ENCODE measurements at places on chromosomes 11 and 22.

DNA sequence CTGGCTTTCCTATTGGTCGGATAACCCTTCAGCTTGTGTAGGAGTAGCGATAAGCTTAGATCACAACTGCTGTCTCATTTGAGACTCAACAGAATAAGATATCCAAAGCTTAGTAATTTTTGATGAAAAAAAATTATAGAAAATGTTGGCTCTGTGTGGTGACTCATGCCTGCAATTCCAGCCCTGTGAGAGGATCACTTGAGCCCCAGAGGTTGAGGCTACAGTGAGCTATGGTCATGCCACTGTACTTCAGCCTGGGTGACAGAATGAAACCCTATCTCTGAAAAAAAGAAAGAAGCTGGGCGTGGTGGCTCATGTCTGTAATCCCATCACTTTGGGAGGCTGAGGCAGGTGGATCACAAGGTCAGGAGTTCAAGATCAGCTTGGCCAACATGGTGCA is 55.6 kb upstream of the RRM1 start:
- DNase-seq: no peak

DNA sequence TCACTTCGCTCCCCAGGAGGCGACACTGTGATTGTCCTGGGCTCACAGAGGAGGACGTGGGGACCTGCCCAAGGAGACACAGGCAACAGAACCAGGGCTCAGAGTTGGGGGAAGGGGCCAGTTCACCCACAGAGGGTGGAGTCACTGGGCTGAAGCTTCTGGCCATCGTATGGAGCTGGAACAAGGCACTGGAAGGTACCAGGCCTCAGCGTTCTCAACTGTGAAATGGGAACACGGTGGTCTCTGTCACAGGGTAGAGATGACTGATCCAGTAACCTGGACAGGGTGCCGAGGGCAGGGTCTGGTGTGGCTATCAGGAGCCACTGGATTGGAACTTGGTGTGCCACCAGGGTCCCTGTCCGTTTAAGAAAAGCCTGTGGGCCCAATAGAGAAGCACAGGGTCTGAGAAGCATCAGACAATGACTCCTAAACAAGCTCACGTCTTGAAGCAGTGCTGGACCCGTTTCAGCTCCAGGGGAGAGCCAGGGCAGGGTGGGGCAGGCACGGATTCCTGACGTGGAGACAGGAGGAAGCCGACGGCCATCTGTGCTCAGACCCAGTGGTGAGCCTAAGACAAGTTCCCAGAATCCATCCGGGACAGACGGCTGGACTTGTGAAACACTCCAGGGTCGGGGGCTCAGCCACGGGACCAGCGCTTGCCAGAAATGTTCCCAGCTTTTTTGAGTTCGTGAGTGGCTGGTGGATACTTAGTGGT is 25.0 kb upstream of the KCNQ1OT1 start:
- no peak for DNase-seq

DNA sequence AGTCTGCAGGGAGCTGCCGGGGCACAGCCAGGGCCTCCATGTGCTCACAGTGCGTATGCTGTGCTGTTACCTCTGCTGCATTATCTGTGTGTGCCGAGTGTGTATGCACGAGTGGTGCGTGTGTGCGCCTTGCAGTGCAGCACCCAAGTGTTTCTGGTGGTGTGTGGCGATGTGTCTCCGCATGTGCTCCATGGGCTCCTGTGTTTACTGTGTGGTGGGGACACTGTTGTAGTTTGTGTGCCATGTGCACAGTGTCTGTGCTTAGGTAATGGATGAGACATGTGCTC is 31.4 kb downstream of the KCNC1 start:
- no peak for DNase-seq

GRCh38 chr11:23453522-23453921 is 593.2 kb upstream of the CCDC179 start:
- DNase-seq: no peak

DNA sequence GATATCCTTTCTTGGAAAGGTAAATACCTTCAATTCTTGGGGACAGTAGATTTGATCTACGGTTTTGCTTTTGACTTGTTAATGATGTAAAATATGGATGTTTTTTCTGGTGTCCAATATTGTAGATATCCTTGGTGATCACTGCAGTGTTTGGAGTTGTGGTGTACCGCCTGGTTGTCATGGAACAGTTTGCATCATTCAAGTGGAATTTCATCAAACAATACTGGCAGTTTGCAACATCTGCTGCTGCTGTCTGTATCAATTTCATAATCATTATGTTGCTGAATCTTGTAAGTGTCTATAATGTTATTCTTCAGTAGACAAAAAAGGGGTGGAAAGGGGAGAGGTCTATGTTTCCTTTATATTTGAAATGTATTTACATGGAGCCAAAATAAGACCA is 27.4 kb upstream of the MUC15 start:
- DNase-seq: no peak

DNA sequence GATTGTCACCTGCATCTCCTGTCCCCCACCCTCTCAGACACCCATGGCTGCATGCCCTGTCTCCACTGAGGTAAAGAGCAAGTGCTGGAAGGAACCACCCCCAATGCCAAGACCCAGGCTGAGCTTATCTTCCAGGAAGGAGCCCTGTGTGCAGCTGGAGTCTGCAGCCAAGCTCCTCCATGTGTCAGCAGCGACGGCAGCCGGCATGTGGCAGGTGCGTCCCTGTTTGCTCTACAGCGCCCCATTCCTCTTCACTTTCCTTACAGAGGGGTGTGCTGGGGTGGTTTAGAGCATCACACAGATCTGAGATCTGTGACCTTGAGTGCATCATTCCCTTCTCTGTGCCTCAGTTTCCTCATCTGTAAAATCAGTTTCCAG is 7.7 kb upstream of the MN1 start:
- DNase-seq: no peak

DNA sequence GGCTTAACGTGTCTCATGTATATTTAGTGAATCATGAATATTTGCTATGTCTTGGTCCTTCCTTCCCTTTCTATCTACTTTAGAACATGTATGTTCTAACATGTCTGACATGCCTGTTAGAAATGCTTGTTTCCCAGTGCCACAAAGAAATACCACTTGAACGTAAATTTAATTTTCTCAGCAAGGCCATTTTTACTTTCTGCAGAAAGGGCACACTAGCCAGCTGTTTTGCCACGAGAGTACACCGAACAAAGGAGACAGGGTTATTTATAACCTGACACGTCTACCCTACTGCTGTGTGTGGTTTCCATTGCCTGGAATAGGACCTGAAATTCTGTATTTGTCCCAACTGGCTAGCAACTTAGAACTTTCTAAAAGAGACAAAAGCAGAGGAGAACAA is 7.4 kb upstream of the ZBTB44 start:
- DNase-seq: no peak

- no peak for DNase-seq
These were observed 37.0 kb upstream of the HEPHL1 start for GRCh38 chr11:93984196-93984567.

- DNase-seq: no peak
These were observed 160.0 kb downstream of the FCHSD2 start for GRCh38 chr11:72981971-72982685.

DNA sequence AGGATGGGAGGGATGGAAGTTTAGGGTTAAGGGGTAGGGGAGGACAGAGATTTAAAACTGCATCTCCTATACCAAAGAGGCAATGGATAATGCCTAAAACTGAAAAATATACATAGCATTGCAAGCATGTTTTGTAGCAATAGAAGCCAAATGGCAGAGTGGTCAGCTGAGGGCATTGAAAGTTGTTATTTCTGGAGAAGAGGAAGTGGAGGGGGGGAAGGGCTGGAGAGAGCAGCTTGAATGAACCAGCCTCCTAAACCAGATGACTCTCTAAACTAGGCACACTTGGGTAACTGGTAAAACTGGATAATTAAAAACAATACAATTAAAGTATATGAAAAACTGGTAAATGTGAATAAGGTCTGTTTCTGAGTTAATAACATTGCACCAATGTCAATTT is 70.3 kb upstream of the TP53I11 start:
- no peak for DNase-seq

DNA sequence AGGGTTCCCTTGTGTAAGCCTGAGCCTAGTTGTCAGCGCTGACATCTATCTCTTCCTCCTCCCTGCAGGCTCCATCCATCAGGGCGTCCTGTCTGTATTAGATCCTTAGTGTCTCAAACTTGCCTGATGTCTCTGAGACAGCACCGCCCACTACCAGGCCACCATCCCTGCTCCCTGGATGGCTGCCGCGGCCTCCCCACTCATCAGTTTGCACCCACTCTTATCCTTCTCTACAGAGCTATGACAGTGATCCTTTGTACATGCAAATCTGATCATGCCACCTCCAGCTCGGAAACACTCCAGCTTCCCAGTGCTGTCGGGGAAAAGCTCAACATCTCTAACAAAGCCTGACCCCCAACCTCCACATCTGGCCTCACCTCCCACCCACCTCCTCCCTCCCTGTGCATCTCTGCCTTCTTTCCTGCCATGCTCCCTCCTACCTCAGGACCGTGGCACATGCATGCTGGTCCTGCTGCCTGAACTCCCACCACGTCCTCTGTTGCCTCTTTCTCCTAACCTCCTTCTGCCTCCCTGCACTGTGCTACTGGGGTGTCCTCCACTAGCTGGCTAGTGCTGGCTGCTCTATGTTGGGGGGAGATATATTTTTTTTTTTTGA is 61.6 kb upstream of the EIF3D start:
- no peak for DNase-seq

DNA sequence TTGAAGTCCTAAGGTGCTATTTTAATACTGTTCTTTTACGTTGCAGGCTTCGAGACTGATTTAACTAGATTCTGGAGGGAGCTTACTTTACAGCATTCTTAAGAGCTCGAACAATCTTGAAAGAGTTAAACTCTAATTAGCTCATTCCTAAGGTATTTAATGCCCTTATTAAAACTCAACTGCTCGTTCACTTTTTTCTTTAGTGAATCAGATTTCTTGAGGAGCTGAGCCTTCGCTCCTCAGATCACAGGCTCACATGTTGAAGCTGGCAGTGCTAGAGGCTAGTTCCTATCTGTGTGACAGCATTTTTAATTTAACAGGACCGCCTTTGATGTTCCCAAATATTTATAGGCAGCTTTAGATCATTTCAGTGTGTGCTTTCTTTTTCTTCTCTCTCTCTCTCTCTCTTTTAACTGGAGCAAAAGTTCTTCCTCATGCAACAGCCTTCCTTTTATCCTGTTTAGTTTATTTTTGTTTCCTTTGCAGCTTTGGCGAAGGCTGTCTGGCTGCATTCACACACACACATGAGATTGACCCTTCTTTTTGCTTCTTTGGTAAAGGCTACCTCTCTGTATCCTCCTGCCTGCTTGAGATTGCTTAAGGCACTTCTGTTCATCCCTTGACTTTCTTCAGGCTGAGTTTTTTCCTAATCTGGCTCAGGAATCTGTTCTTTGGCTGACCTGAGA is 21.0 kb downstream of the ZNRF3 start:
- DNase-seq: no peak

DNA sequence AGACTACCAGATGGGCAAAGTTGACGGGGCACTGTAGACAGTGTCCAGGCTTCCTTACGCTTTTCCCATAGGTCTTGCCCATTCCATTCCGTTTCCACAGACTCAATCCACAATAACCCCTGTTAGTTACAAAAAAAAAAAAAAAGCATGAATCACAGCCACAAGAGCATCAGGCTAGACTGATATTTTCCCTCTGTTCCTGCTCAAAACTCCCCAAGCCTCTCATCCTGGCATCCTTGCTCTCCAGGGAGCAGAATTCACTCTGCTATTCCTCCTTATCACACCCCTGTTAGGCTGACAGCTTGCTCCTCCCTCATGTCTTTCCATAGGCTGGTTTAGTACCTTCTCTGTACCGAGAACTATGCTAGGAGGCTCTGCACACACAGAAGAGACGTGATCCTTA is 42.2 kb downstream of the TMEM123 start:
- no peak for DNase-seq

DNA sequence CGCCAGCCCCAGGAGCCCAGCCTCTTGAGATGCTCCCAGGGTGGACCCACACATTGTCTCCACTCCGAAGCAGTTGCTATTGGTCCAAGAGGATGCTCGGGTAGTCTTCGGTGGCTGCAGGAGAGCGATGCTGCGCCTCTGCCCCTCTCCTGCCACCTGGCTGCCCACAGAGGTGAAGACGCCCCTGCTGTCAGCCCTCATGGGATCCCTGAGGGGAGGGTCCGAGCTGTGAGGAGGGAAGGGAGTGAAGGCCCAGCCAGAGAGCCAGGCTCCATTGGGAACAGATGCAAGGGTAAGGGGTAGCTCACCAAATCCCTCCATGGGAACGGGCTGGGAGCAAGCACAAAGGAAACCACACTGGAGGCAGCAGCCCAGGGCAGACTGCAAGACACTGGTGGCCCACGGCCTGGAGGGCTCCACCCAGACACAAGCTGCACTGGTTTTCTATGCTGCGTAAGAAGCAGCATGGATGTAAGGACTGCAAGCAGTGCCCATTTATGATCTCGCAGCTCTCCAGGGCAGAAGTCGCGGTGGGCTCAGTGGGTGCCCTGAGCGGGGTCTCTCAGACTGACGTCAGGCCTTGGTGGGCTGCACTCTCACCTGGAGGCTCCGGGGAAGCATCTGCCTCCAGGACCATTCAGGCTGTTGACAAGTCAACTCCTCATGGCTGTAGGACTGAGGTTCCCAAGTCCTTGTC is 15.7 kb downstream of the TSPAN32 start:
- no peak for DNase-seq

GRCh38 chr22:37848587-37849088 is 581 bp upstream of the EIF3L start:
- no peak for DNase-seq

DNA sequence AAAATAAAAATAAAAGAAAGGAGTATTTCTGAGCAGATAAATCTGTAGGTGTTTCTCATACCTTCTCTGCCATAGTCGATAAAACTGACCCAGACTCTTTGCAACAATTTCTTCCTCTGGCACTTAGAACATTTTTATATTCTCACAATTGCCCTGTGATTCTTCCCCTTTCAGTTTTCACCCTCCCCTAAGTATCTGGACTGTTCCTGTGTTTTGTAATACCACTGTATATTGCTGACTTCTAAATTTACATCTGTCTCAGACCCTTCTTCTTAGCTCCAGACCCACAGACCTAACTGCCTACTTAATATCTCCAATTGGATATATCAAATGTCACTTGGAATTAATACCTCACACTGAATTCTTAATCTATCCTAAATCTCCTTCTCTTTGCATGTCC is 133.4 kb upstream of the DDI1 start:
- DNase-seq: no peak

GRCh38 chr11:92931746-92932422 is 37.6 kb upstream of the MTNR1B start:
- DNase-seq: no peak

DNA sequence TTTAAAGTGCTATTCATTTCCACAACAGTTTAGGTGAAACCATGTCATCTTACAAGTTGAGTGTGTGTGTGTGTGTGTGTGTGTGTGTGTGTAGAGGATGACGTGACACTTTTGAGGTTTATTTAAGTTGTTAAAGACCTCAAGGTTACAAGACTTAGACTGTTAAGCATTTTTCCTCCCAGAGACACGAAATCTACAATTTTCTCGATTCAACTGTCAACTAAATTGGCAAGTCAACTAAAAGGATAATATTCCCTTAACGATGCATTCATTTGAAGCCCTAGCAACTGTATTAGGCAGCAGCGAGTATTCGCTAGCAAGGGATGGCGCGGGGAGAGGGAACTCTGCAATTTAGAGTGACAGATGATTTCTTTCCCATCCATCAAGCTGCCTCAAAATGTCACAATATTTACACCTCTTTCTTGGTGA is 17.6 kb upstream of the BDNF start:
- no peak for DNase-seq
